ENCODE measurements at places on chromosomes 1 and 21. TPM values are rescaled to one million over a fixed set of nuclear protein-coding genes. Genes with fewer than 3 reads are reported as not detected.

Gene DCDC2B
- total RNA-seq: not detected

Gene FLG
- not detected for total RNA-seq

Gene RNU1-2
- total RNA-seq: 2,856 TPM

DNA sequence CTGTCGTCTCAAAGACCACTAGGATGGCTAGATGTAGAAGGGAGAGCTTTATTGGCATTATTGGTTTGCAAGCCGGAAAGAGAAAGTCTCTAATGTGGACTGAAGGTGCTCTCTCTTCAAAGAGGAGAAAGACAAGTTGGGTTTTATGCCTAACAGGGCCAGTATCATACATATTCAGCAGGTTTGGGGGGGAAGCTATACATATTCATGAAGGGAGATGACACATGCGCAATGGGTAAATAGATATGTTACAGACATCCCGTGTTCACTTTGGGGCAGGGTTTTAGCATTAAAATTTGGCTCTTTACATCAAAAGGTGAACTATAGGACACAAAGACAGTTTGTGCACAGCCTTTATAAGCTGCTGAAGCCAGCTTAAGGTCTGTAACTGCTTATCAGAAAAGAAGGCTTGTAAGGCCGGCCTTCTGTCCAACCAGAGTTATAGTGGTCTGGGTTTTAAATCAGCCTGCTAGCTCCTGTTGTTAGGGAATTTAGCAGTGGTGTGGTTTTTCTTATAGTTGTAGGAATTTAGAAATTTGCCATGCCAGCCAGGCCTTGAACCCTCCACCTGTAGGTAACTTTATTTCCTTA, 46.5 kb upstream of the LRRN2 start:
- no peak for DNase-seq

- no peak for DNase-seq
Measured at GRCh38 chr1:38919130-38919529, 22.5 kb downstream of the RHBDL2 start.

- DNase-seq: no peak
Measured at GRCh38 chr1:155184835-155185782, 11.5 kb downstream of the TRIM46 start.

- no peak for DNase-seq
Measured at GRCh38 chr1:44408632-44409602, 3.9 kb downstream of the RNF220 start.

- no peak for DNase-seq
Measured at GRCh38 chr1:35788139-35788538, 18.4 kb upstream of the CLSPN start.

DNA sequence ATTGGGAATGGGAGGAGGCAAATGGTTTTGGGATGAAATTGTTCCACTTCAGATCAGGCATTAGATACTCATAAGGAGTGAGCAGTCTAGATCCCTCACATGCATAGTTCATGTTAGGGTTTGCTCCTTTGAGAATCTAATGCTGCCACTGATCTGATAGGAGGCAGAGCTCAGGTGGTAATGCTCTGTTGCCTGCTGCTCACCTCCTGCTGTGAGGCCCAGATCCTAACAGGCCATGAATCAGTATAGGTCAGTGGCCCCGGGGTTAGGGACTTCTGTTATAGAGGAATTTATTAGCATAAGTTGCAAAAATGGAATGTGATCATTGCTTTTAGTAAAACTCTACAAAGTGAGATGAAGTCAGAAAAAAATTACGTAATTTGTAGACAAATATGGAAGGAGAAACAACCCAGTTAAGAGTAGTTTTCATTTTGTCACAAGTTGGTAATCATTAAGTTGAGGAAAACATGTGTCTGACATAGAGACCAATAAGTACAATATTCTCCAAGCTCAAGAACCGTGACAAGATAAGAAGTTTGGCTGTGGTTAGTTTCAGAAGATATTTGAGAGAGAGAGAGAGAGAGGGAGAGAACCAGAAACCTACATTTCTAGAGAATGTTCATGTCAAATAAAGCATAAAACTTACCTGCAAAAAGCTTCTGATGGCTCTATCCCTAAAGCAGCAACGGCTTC, 689.7 kb upstream of the PRMT6 start:
- no peak for DNase-seq

DNA sequence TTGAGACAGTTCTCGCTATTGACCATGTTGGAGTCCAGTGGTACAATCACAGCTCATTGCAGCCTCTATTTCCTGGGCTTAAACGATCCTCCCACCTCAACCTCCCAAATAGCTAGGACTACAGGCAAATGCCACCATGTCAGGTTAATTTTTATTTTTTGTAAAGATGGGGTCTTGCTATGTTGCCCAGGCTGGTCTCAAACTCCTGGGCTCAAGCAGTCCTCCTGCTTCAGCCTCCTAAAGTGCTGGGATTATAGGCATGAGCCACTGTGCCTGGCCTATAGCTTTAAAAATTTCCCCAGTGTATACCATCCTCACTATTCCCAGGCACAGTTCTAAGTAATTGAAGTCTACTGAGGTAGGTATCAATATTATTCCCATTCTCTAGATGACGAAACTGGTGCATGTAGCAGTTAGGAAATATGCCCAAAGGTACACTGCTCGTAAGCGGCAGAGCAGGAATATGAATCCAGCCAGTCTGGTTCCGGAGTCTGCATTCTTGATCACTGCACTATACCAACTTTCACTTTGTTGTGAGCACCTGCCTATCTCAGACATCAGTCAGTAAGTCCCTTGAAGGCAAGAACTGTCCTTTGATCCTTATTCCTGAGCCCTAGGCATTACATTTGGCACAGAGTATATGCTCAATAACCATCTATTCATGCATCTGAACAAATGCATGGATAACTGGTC, 11.5 kb upstream of the SRP9 start:
- no peak for DNase-seq

DNA sequence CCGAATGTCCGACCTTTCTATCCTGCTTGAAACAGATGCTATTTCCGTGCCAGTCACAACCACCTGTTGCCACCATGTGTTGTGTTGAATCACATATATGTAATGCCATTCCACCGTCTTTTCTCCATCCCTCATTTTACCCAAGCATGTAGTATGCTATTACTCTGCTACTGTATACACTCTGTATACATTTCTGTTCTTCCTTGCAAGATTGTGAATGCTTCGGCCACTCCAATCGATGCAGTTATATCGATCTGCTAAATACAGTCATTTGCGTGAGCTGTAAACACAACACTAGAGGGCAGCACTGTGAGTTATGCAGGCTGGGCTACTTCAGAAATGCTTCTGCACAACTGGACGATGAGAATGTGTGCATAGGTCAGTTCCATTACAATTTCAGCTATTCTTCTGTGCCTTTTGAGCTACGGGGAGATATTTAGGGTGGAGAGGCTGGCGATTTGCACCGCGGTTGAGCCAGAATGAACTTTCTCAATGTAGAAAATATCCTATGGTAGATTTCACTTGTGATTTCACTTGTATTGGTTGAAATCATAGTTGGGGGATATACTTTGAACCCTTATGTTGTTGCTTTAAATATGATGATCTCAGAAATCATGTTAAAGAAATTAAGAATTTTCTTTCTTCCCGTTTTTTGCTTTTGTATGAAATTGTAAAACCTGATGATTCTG, 289.8 kb downstream of the NTNG1 start:
- DNase-seq: no peak

Data from heart right ventricle (tissue), 16 donors.